ENCODE measurements at places on chromosomes 13 and 19. TPM values are rescaled to one million over a fixed set of nuclear protein-coding genes. Genes with fewer than 3 reads are reported as not detected.

DNA sequence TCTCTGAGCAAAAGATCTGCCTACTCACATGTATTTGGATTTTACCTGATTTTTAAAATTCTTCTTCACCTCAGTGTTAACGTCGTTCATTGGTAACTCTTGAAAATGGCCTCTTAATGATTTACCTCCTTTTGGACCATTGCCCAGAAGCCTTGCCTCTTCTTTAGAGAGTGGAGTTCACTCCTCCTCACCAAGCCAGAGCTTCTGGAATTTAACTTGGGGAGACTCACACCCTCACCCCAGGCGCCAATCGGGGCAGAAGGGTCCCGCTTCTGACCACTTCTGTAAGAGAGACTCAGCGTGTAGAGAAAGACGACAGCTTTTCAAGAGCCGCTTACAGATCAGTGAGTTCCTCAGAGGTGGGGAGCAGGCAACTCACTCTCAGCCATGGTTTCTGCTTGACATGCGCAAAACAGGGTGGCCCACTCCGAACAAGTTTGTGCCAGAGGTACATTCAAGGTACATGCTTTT lies 2.7 kb downstream of the PNMA8C start:
- DNase-seq = no peak

GRCh38 chr13:23365652-23366051 lies 67.8 kb downstream of the SACS start:
- DNase-seq = no peak

GRCh38 chr13:60772726-60773125 lies 375.7 kb downstream of the TDRD3 start:
- no peak for DNase-seq

ALOX5AP gene
- total RNA-seq = 0.81 TPM

- DNase-seq = no peak
These were observed 69.5 kb upstream of the ZDHHC20 start for GRCh38 chr13:21528616-21529015.

GRCh38 chr13:51035469-51035868 lies 75.6 kb downstream of the C13orf42 start:
- DNase-seq = no peak

DNA sequence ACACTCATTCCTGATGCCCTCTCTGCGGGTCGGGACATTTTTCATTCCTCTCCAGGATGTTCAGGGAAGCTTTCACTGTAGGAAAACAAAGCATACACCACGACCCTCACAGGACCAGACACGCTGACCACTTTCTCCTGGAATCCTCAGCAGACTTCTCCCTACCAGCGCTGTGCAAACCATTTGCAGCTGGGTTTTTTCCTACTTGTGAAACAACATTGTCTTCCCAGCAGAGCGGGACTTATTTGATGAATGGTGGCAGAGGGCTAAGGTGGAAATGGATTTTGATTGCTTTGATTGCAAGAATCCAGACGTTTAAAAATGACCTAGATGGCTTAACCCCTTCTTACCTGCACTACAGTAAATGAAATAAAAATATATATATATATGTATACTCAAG lies 265.9 kb downstream of the TBC1D4 start:
- no peak for DNase-seq

DNA sequence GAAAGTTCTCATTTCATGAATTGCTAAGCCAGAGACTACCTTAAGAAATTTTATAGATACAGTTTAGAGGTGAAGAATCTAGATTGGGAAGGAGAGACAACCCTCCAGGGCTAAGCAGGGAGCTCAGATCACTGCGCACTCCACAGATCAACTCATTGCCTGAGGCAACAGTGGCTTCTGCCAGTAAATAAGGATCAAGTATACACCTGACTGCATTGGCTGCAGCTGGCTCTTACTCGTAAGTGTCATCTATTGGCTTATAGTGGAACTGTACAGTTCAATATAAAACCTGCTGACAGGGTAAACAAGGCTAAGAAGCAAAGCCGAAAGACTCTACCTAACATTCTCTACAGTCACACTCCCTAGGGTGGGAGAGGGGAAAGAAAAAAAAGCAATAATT lies 18.0 kb upstream of the C1QTNF9B start:
- DNase-seq = no peak

GRCh38 chr13:48292650-48293049 lies 10.9 kb upstream of the RB1 start:
- DNase-seq = no peak

DNA sequence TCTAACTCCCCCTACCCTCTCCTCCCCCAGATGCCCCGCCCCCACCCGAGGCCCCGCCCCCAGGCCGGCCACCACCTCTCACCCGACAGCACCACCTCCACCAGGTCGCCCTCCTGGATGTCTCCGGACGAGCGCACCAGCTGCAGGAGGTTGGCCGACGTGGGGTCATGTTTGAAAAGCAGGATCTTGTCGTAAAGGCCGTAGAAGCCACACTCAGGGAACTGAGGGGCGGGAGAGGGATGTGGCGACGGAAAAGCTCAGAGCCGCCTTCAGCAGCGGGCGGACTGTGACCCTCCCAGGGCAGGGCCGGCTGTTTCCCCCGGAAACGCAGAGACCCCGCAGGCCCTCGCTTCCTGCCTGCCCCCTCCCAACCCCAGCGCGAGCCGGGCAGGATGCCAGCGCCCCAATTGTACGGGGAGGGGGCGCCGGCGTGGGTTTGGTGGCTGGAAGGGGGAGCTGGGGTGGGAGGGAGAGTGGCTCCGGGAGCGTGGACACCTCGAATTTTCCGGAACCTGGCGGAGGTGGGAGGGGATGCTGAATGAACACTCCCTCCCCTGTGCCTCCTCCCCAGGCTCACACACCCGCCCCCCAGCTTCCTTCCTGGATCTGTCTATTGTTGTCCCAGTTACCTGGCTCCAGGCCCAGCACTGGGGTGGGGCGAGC lies 3.0 kb downstream of the PRKD2 start:
- DNase-seq = peak; percentile 80

- DNase-seq = peak; percentile 46
These were observed 30.3 kb downstream of the DHX34 start for GRCh38 chr19:47379381-47379938.

- DNase-seq = no peak
These were observed 1351.5 kb downstream of the UQCRFS1 start for GRCh38 chr19:27861411-27861975.

DNA sequence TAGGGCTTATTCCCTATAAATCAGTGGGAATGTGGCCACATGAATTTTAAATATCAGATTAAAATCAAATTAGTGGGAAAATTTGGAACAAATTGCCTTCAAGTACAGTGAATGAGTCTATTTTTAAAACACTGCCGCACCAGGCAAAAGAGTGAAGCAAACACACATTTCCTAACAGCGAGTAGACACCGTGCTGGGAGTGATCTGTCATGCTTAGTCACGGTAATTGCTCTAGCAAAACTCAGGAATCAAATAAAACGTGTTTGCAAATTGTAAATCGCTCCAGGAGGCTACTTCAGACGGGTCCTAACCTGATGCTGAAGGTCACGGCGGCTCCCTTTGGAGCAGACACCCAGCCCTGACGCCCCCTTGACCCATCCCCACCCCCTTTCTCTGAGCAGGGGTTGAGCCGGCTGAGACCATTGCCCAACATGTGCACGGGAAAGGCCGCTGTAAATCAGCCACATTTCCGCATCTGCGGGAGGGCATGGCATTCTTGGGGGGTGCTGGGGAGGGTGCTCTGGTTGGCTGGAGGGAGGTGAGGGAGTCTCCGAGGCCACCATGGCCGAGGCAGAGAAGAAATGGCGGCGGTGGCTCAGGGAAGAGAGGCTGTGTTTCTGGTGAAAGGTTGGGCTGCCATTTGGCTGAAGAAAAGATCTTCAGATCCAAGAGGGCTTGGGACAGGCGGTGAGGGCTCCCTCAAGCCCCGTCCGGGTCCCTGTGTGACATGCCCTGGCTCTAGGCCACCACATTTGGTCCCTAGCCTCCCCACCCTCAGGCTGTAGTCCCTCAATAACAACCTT lies 8.9 kb downstream of the CEBPA start:
- DNase-seq = no peak

DNA sequence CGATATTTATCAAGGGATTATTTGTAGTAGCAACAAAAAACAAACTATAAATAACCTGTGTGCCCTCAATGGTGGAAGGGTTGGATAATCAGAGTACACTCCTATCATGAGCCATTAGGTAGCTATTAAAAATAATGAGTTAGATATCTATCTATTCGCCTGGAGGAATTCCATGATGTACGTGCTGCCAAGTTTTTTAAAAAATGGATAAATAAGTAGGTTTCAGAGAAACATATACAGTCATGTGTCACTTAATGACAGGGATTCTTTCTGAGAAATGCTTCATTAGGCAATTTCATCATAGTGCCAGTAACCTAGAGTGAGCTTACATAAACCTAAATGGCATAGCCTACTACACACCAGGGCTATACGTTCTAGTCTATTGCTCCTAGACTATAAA lies 6.2 kb upstream of the OR1I1 start:
- DNase-seq = no peak

DNA sequence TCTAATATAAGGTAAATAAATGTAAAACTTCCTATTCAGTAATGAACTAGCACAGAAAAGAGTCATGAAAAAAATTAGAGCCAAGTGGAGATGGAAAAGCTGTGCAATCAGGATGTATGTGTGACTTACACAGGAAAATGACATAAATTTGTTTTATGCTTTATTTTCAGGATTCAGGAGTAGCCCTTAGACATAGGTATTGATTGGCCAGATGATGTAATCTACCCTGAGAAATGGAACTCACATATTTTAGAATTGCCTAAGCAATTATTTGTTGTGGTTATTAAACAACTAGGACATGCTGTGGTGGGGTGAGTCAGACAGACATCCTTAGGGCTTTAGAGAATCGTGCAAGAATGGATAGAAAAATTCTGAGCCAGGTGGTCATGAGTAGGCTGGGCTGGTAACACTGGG lies 110.6 kb downstream of the PCDH9 start:
- DNase-seq = no peak

Measured in glutamatergic neuron (in vitro differentiated cells).